ENCODE measurements at places on chromosomes 2 and 18. TPM values are rescaled to one million over a fixed set of nuclear protein-coding genes. Genes with fewer than 3 reads are reported as not detected.

LPIN2 gene
- total RNA-seq: 6.6 TPM

RETSAT gene
- 26.9 TPM for total RNA-seq

LBH gene
- total RNA-seq: 10.1 TPM

DNA sequence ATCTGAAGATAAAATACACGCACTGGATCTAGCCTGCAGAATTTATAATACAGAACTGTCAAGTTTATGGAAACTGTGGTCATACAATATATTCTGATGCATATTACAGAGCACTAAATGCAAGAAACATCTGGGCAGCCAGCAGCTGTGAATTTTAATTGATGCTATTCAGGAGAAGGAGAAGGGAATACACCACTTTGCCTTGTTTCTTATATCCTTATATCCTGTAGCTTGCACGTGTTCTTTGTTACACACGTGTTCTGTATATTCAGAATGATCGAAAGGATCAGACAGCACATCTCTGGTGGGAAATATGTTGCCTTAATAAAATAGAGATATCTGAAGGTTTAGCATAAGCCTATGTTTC lies 335.8 kb downstream of the AGPS start:
- DNase-seq: no peak

DNA sequence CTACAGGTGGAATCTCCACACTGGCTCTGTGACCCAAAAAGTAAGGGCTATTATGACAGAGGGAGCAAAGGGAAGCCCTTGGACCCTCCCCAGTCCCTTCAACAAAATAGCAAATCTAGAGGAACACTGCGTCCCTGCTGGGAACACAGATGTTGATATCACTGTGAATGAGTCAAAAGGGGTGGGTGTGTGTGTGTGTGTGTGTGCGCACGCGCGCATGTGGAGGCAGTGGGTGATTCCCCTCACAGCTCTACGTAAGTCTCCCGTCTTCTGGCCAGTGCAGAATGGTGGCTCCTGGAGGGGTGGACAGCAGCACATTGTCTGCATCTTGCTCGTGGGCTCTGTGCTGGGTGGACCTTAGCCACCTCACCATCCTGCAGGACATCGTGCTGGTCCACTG lies 7.8 kb upstream of the C2orf72 start:
- DNase-seq: no peak

GRCh38 chr2:101630224-101630949 lies 67.1 kb upstream of the MAP4K4 start:
- peak; percentile 93 for DNase-seq

CSRNP3 gene
- not detected for total RNA-seq

UGT1A7 gene
- total RNA-seq: not detected

DNA sequence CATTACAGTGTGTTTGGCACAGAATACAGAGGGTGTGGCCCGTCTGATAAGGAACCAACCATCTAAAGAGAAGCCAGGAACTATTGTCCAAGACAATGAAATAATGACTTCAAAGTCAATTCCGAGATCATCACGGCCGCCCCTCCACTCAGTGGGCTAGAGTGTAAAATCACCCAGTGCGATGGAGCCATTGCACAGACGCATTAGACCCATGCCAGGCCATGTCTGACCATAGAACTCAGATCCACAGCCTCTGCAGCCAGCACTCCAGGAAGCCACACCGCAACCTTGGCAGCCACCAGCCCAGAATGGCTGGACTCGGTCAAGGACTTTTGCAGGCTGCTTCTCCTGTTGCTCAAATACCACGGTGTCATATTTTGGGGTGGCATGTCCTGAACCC lies 835.7 kb downstream of the DCDC2C start:
- no peak for DNase-seq

- peak; percentile 78 for DNase-seq
Observed at GRCh38 chr2:64052463-64053241, 33.4 kb upstream of the VPS54 start.

OTOF gene
- not detected for total RNA-seq

MROH2A gene
- not detected for total RNA-seq

DNA sequence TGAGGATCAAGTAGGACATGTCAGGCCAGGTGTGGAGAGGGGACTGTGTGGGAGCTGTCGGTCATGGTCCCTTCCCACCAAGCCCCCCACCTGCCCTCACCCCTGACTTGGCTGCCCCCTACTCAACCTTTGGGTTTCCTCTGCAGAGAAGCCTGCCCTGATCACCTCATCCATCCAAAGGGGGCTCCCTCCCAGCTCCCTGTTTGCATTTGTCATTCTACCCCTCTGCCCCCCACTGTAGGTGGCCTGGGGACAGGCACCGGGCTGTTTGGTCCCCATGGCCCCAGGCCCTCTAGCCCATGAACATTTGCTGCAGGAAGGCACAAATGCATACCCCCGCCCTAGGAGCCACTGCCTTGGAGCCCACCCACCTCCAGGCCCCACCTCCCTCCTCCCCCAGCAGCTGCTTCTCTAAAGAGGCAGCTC lies 115.0 kb downstream of the SMAD7 start:
- DNase-seq: no peak

DNA sequence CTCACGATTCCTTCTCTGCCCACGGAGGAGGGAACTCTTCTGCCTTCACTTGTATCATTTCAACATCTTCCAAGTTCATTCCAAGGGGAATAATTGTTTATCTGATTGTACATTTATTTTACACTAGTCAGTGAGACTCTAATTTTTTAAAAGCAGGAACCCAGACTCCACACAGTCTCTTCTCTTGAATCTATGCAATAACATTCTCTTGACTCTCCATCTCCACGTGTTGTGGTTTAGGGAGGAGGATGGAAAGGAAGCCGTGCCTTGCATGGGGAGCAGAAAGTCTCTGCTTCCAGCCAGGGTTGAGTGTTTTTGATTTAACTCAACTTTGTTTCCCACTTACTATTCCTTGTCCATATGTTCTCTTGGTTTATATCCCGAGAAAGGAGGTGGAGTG lies 131.1 kb upstream of the RIOK3 start:
- no peak for DNase-seq

GRCh38 chr2:213246497-213247281 lies 37.6 kb upstream of the SPAG16 start:
- DNase-seq: no peak

DNA sequence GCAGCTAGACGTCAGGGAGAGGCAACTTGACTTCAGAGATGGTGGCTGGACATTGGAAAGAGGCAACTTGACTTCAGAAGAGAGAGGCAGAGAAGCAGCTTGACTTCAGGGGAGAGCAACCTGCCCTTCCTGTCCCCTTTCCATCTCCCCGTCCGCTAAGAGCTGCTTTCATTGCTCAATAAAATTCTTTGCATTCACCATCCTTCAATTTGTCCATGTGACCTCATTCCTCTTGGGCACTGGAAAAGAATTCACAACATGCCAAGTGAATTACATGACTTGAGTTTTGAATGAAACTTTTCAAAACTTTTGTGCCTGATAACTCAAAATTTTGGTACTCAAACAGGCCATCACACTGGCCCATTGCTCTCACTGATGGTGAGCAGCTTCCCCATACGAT lies 158.9 kb downstream of the DPP4 start:
- DNase-seq: no peak

DNA sequence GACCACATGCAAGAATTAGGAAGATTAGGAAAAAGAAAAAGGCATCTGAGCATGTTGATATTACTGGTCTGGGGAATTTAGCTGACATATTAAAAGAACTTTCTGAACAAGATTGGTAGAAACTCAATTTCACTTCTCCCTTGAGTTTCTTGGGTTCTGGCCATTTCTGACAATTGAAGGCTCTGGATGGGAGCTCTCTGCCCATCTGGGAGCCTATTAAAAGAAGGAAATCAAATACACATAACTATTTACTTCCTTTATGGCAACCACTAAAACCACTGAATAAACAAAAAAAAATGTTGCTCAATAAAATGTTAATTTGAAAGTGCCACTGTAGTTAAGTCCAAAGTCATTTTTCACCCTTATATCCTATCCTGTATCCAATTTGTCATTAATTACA lies 216.8 kb upstream of the HNMT start:
- no peak for DNase-seq

C2orf80 gene
- not detected for total RNA-seq

- DNase-seq: peak; percentile 79
Observed at GRCh38 chr2:240374085-240374907, 61.2 kb upstream of the GPC1 start.

CYP27A1 gene
- total RNA-seq: not detected

GRCh38 chr2:60555066-60555782 lies 1.8 kb upstream of the BCL11A start:
- peak; percentile 77 for DNase-seq

GRCh38 chr2:112593736-112594135 lies 9.3 kb downstream of the CHCHD5 start:
- DNase-seq: no peak

- peak; percentile 44 for DNase-seq
Observed at GRCh38 chr2:199378948-199379650, 78.6 kb downstream of the SATB2 start.

GRCh38 chr2:237670641-237671040 lies 43.3 kb downstream of the LRRFIP1 start:
- DNase-seq: no peak

Data from HT1080 (cell line).